Kidney epithelial cell (primary cell): ENCODE measurements at places on chromosomes 5 and 9.

DNA sequence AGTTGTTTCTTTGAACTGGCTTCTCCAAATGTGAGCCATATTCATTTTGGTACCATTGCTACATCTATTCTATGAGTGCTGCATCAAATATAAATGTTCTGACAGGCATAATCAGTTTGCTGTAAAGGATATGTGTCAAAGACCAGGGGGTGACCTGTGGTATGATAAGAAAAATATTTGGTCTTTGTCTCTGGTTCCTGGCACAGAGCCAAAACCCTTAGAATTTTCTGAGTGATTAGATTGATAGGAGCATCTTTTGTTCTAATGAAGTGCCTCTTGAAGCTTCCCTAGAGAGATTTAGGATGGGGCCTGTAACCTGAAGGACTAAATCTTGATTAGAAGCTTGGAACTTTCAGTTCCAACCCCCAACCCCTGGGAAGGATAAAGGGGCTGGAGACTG lies 256.3 kb downstream of the NNT start:
- DNase-seq = no peak

GRCh38 chr5:93246090-93246855 lies 334.7 kb downstream of the NR2F1-AS1 start:
- no peak for DNase-seq

GRCh38 chr5:124986170-124986569 lies 239.7 kb upstream of the ZNF608 start:
- DNase-seq = no peak

GRCh38 chr5:151077419-151077818 lies 3.4 kb downstream of the TNIP1 start:
- DNase-seq = no peak

GRCh38 chr5:14332746-14333145 lies 189.6 kb downstream of the TRIO start:
- DNase-seq = no peak

GRCh38 chr9:107919263-107919662 lies 429.7 kb upstream of the KLF4 start:
- DNase-seq = no peak
